Stimulated activated CD4-positive, alpha-beta T cell treated with anti-CD3 and anti-CD28 coated beads, Interleukin-1b, Interleukin-23, amount 100 ng/mL, for 1 hour (primary cell): ENCODE measurements at places on chromosomes 6 and 20.

- no peak for DNase-seq
Measured at GRCh38 chr6:93416571-93417420, 2.6 kb downstream of the EPHA7 start.

- no peak for DNase-seq
Measured at GRCh38 chr6:1388630-1389368, 577 bp upstream of the FOXF2 start.

DNA sequence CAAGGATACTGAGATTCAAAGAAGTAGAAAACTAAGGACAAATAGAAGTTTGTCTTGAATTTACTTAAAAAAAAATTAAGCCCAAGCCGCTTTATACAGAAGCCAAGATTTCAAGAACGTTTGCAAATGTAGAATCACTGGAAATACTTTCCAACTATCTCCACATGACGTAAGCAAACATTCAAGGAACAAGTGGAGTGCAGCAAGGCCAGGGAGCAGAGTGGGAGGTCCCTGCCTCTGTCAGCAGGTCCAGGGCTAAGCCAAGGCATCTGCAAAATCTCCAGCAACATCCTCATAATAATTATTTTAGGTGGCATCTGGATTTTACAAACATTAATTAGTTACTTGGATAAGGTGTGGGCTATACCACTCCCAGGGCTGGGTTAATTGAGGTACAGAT lies 60.1 kb upstream of the AKIRIN2 start:
- DNase-seq, result no peak

DNA sequence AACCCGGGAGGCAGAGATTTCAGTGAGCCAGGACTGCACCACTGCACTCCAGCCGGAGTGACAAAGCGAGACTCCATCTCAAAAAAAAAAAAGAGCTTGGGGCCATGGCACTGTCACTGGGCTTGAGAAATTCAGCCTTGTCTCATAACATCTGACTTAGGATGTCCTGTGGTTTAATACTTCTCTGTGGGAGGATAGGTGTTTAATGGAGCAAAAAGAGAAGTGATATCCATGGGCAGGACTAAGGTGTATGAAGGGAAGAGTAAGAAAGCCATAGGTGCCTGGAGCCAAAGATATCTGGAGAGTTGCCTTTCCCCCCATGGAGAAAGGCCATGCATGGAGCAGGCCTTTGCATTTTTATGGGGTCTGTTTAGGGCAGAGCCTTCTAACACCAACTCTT lies 11.2 kb downstream of the BMP6 start:
- no peak for DNase-seq

DNA sequence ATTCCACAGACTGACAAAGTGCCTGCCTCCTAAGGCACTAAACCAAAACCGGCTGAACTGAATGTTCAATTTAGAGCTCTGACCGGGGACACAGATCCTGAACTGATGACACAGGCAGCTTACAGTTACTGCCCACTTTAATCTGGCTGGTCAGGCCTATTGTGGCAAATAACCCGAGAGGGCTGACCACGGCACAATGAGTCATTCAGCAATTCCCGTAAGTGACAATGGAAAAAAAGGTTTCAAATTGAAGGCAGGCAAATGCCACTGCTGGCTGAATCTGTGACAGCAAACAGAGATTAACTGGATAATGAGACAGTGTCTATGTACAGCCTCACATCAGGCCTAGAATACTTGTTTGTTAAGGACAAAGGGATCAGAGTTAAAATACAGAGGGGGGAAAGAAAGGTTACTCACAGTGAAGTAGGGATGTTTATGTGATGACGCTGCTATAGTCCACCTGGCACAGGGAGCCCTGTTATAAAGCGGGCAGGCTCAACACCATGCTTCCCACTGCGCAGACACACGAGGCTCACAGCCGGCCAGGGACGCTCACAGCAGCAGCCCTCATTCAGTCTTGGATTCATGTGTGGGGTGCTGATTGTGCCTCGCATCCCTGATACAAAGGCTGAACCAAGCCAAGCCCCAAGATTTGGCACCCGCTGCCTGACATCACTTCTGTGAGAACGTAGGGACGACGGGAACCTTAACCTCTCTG lies 54.4 kb downstream of the RTN4IP1 start:
- DNase-seq, result no peak

- no peak for DNase-seq
Measured at GRCh38 chr6:150690681-150691080, 91.0 kb downstream of the PLEKHG1 start.

DNA sequence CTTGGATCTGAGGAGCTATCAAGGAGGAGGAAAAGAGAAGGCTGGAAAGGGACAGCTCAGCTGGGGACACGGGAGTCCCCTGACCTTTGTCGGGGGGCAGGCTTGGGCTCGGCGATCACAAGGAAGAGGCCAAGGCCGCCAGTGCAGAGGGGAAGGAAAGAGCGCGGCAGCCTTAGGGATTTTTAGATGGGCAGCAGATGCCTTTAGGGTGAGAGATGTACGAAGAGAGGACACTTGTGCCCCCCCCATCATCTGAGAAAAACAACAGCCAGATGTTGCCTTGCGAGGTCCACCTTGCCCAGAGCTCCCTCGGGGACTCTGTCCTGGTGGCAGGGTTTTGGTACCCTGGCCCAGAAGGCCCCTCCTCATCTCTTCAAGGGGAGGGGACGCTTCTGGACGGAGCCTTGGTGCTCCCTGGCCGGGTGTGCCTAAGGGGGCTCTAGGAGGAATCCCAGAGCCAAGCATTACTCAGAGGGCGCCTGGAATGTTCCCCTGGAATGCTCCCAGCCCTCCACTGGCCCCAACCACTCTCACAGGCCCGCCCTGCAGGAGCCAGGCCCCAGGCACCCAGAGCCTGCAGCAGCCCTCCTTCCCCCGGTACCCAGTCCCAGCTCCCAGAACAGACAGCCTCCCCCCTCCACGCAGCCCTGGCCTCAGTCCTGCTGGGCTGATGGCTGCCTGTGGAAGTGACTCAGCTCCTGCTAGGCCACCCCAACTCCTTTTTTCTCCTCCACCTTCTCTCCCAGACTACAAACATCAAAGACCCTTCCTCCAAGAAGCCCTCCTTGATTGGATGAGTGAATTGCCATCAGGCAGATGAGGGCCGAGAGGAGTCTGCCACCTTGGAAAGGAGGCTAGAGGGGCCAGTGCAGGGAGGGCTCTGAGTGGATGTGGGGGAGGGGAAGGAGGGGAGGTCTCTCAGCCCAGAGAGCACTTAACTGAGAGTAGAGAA lies 1.8 kb downstream of the ADAM33 start:
- no peak for DNase-seq

DNA sequence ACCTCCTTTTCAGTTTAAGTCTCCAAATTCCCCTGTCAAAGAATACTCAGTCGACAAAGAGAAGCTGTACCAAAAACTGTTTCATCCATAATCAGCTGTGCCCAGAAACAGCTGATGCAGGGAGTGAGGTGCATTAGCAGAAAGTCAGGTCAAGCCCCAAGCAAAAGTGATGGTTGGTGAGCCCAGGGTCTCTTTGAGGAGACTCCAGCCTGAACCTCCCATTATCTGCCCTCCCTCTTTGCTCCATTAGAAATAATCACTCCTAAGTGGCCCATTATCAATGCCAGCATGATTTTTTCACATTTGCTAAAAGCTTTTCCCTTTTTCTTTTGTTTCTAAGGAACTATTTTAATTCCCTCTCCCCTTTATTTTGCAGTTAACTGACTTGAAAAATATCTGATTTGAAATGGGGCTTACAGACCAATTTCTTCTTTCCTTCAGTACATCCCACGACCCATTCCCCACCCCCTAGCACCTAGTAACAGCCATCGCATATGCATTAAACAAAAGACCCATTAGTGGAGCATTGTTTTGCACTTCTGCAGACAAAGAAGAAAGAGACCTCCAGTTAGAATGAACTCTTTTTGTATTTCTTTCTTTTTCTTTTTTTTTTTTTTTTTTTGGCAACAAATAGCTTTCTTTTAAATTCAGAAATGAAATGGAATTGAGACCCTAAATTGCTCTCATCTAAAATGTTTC lies 257.0 kb downstream of the GRIK2 start:
- no peak for DNase-seq

DNA sequence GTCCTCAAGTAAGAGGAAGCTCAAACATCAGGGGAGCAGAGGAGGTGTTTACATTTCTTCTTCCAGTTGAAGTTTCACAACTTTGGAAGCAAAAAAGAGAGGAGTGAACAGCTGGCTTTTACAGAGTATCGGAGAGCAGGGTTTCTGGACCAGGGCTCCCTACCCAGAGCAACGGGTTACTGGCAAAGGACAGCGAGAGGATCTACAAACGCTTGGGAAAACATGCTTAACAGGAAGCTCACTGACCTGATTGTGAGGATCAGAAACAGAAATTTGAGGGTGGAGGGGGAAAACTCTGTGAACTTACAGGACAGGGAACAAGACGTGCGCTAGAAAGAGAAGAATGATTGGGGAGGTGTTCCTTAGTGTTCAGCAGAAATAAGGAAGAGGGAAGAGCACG lies 85.7 kb upstream of the TAB2 start:
- no peak for DNase-seq

- no peak for DNase-seq
Measured at GRCh38 chr20:43909720-43910119, 4.9 kb upstream of the TOX2 start.

DNA sequence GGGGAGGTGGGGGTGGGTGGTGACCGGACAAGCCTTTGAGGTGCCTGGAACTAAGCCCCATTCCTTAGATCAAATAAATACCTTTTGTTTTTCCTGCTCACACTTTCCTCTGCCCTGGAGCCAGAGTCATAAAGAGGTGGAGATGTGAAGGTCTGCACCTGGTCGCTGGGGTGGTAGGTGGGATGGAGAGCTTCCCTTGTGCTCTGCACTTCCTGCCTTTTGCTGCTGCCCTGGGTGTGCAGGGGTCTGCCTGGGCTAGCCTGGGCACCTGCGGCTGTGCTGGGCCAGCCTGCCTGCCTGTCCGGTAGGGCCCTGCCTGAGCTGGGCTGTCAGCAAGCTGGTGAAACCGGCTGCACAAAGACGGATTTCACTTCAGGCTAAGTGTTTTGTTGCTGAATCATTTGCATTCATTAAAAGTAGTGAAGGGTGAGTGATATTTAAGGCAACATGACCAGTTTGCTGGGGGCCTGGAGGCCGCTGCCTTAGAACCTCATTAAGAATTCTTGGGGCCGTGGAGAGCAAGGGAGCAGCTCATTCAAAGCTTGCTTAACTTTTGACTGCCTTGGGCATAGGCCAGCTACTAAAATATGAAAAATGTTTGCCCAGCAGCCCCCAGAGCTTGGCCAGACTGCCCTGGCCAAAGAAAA lies 20.5 kb downstream of the PTK7 start:
- no peak for DNase-seq

GRCh38 chr6:90382760-90383159 lies 86.1 kb upstream of the BACH2 start:
- no peak for DNase-seq

DNA sequence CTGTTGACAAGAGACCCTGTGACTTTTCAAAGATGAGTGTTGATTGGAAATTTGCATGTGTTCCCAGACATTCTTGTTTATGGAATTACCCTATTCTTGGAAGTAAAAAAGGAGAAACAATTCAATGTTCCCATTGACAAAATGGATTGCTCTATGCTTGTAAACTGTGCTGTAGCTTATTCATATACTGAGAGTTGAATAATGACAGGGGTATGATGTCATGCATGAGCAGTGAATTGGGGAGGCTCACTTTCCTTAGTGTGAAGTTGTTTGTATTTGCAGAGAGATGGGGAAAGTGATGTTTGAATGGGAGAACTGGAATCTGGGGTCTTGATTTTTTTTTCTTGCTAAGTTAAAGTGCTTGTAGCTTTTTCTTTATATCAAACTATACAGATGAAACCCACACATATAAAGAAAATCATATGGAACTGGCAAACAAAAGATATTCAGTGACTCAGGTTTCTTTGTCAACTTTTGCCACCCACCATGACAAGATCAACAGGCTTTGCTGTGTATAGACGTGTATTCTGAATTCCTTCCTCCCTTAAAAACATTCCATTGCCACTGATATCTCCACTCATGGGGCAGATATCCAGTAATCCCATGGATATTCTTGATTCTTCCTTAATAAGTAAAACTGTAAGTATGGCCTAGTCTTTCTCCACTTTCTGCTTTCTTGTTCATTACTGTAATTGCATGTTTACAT lies 97.8 kb upstream of the JAG1 start:
- no peak for DNase-seq

DNA sequence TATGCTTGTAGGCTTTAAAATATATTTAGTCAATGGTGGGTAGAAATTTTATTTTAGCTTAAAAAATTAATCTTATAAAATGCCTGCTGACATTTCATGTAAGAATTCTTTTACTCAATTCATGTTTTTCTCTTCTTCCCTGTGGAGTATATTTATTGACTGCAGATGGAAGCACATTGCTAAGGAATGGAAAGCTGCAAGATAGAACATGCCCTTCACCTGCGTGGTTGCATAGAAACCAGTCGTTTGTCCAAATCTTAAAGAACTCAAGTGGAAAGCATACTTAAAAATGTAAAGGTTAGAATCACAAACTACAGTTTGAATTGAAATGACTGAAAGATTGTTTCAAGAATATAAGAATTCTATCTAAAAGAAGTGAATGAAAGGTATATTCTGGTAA lies 30.7 kb downstream of the C6orf163 start:
- DNase-seq, result no peak
